AG04449 (cell line): ENCODE measurements at places on chromosomes 5 and 9.

DNA sequence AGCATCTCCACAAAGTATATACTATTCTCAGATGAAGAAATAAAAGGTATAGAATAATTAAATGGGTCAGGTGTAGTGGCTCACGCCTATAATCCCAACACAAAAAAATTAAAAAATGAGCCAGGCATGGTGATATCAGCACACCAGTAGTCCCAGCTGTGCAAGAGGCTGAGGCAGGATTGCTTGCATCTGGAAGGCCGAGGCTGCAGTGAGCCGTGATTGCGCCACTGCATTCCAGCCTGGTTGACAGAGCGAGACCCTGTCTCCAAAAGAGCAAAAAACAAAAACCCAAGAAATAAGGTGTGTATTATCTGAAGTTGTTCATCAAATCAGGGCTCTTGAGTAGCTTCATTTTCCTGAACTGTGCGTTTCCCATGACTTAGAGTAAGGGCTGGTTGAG is 83.2 kb upstream of the MYO10 start:
- no peak for DNase-seq

DNA sequence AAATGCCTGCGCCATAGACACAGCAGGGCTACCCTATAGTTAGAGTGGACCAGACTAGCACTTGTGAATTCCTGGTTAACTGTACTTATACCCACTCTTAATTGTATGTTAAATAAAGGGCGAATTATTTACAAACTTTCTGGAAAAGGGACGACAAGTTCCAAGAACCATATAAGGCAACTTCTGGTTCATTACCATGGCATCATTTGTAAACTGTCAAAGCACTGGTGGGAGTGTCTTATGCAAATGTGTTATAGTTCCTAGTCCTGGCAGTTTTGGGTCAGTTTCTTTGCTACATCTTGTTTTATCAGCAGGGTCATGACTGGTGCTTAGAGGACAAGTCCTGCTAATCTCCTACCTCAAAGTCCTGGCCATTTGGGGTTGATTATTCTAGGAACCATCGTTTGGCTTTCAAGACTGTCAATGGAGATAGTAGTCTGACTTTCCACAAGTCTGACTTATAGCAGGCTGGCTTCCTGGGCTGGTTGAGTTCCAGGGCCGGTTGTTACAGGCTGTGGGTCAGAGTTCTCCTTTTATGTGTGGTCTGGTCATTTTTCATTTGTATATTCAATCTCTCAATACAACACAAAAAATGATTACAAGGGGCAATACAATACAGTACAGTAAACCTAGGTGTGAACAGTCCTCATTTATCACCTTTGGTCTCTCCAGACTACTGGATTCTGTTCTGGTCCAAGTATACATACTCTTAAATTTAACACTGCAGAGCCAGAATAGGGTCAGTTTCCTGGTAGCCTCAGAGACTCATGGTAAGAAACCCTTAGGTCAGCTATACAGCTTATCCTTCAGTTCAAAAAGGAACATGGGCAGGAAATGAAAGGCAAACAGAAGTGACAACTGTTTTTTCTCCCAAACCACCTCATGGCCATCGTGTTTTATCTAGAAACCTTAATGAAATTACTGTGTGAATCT is 8.3 kb upstream of the CFAP95 start:
- DNase-seq: no peak

GRCh38 chr5:38189081-38189504 is 69.3 kb upstream of the EGFLAM start:
- no peak for DNase-seq

- DNase-seq: no peak
Measured at GRCh38 chr9:5609226-5609596, 19.7 kb upstream of the RIC1 start.

- DNase-seq: no peak
Measured at GRCh38 chr9:72144756-72145492, 4.3 kb upstream of the GDA start.

DNA sequence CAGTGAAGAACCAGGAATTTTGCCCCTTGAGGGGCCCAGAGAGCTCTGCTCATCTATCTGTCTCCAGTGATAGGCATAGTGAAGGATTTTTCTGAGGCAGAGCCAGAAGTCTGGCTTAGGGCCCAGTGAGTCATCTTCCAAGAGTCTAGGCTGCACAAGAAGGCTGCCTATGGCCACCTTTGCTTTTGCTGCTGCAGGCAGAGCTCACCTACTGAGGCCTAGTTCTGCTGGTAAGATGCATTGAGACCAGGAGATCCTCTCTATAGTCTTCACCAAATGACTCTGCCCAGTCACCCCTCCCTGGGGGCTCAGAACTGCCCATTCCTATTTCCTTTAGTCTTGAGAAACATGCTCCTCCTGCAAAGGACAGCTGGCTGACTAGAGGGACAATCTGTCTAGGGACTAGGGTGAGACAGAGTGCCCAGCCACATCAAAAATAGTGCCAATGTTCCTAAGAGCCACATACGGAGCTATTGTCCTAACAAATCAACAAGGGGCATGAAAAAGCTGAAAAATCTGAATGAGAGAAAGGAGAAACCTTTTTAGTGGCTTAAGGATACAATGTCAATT is 40.3 kb upstream of the CDKN2AIPNL start:
- no peak for DNase-seq

- DNase-seq: no peak
Measured at GRCh38 chr9:136048560-136049411, 46.3 kb downstream of the NACC2 start.

- no peak for DNase-seq
Measured at GRCh38 chr9:77554586-77555105, 93.5 kb downstream of the GNA14 start.

DNA sequence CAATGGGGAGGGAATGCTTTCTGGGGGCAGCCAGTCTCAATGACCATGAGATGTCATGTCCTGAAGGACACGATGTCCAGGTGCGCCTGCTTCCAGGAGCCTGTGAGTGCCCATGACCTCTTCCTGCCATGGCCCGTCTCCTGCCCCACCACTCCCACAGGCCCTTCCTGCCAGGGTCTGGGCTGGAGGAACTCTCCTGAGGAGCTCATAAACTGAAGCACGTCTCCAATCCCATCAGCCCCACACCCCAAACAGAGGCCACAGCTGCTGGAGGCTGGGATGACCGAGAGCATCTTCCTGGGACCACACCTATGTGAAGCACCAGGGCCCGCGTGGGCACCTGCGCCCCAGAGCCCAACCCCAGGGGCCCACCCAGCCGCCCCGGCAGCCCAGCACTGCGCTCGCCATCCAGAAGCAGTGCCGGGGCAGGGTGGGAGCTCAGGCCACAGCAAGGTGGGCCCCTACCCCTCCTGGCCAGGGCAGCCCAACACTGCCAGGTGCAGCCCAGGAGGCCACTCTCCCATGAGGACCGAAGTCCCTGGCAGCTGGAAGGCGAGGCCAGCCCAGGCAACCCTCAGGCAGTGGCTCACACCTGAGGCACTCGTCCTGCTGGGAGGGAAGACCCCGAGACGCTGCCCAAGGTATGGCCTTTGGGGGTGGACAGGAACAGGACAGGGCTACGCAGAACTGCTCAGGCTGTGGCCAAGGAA is 53.9 kb upstream of the UBAC1 start:
- no peak for DNase-seq

DNA sequence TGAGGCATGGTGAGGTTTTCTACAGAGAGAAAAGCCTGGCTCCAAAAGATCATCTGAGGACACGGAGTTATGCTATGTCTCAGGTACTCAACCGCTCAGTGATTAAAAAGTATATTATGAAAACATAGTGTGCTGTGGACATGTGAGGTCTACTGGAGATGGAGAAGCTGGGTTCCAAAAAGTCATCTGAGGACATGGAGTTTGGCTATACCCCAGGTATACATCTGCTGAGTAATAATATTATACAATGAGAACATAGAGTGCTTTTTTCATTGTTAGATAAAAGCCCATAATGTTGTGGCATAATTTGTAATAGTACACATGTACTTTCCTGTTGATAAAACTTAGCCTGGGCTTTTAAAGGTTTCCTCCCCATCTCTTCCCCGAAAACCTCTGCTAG is 70.7 kb upstream of the SHISAL2B start:
- no peak for DNase-seq
